NCI-H82 (cell line): ENCODE measurements at places on chromosomes 3 and 15.

- DNase-seq: no peak
Observed at GRCh38 chr15:100106732-100107131, 235.0 kb downstream of the ADAMTS17 start.

- DNase-seq: peak; percentile 12
Observed at GRCh38 chr3:37862903-37863815, 1.5 kb downstream of the CTDSPL start.

DNA sequence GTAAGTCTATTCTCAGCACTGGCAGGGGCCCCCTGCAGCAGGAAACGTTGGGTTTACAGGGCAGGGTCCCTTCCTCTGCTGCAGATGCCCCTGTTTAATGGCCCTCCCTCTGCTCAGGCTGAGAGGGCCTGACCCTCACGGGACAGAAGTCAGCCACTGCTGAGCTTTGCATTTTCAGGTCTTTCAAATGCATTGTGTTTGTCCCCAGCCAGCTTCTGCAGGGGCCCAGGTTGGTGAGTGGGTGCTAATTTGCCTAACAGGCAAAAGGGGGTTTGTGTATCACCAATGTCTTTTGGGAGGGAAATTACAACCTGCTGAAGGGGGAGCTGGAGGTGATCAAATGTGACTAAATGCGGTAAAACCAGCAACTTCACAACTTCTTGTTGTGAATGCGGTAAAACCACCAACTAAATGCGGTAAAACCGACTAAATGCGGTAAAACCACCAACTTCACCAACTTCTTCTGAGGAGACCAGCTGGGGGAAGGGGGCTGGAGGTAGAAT, 44.8 kb upstream of the UBE2E1 start:
- DNase-seq: no peak

DNA sequence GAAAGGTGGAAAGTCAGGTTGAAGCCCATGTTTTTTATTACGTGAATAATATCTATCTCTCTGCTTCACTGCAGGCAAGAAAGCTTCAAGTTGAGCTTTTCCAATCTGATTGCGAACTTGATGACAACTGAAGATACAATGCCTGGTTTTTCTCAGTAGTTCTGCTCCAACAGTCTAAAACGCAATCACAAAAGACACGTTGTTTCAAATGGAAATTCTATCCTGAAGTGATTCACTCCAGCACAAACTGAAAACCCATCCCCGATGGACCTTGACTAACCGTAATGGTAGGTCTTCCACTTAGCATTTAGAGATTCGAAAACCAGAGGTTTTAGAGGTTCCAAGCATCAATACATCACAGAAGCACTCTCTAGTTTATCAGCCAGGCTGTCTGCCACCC, 10.6 kb downstream of the B4GALT4 start:
- no peak for DNase-seq

- no peak for DNase-seq
Observed at GRCh38 chr3:175807175-175807574, 948.0 kb downstream of the NAALADL2 start.

DNA sequence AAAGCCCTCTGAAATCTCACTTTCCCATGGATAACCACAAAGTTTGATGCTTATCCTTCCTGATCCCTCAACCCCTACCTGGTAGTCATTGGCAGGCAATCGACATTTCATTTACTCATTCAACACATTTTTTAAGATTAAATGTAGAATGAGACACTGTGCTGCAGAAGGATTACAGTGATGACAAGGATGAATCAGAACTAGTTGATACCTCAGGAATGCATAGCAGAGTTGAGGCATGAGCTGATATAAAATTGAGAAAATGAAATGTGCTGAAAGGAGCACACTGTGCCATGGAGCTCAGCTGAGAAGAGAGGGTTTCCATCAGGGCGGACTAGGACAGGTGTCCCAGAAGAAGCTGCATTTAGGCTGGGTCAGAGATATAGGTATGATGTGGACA, 48.9 kb upstream of the ACTL6A start:
- no peak for DNase-seq

GRCh38 chr3:4935347-4935746, 43.9 kb upstream of the BHLHE40 start:
- no peak for DNase-seq

GRCh38 chr3:8766148-8766547, 3.3 kb downstream of the OXTR start:
- no peak for DNase-seq

DNA sequence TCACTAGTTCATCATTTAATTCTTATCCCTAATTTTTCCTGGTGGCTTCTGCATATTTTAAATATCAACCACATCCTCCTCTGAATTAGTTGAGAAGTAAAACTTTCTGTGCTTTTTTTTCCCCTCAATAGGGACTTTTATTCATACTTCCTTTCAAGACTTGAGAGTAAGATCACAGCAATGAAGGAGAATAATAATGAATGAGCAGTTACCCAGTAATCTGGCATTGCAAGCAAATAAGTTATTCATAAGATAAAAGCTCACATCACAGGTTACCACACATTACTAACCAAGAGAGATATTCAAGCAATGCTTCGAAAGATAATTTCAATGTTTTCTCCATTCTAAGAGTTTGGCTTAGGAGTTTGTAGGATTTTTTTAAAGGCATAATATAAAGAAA, 50.3 kb downstream of the BTLA start:
- DNase-seq: no peak

GRCh38 chr3:168581771-168582225, 486.1 kb upstream of the GOLIM4 start:
- DNase-seq: no peak

GRCh38 chr3:98869391-98869790, 32.1 kb downstream of the DCBLD2 start:
- no peak for DNase-seq

DNA sequence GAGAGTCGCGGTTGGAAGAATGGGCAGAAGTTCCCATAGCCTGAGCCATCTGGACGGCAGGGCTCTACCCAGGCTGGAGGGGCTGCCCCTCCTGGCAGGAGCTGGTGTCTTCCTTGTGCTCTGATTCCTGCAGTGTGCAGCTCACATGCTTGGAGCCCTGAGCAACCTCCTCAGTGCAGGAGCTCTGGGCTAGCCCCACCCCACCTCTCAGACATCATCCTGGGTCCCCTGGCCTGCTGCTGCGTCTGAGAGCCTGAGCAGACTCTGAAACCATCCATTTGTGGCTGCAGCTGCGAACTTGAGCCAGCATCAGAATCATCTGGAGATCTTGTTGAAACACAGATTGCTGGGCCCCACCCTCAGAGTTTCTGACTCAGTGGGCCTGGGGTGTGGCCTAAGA, 42.8 kb downstream of the POMGNT2 start:
- no peak for DNase-seq

DNA sequence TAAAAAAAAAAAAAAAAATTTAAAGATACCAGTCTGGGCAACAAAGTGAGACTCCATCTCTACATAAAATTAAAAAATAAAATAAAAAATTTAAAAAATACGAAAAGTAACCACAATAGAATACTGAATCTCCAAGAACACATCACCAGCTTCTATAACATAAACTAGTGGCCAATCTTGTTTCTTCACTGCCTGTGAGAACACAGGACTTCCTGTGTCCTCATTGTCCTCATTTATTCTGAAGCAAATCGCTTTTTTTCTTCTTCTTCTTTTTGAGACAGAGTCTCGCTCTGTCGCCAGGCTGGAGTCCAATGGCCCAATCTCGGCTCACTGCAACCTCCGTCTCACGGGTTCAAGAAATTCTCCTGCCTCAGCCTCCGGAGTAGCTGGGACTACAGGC, 28.6 kb upstream of the RAB7A start:
- DNase-seq: no peak

DNA sequence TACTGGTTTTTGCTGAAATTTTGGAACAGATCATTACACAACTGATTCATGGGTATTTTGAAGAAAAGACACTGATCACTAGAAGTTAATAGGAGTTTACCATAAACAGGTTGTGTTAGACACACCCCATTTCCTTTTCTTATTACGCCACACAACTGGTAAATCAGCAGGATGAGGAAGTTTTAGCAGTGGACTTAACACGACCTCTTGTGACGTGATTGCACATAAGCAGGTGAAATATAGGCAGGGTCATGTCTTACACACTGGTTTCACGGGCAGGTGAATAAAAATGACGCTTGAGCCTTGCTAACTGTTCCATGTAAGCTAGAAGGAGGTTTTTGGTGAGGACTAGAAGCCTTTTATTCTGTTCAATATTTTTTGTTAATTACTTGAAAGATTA, 27.1 kb upstream of the TPRG1 start:
- peak; percentile 40 for DNase-seq

- DNase-seq: no peak
Observed at GRCh38 chr3:108315767-108316301, 19.5 kb downstream of the HHLA2 start.

GRCh38 chr3:180626844-180627243, 24.9 kb downstream of the TTC14 start:
- no peak for DNase-seq

- DNase-seq: no peak
Observed at GRCh38 chr3:39038165-39038564, 13.6 kb downstream of the SCN11A start.

DNA sequence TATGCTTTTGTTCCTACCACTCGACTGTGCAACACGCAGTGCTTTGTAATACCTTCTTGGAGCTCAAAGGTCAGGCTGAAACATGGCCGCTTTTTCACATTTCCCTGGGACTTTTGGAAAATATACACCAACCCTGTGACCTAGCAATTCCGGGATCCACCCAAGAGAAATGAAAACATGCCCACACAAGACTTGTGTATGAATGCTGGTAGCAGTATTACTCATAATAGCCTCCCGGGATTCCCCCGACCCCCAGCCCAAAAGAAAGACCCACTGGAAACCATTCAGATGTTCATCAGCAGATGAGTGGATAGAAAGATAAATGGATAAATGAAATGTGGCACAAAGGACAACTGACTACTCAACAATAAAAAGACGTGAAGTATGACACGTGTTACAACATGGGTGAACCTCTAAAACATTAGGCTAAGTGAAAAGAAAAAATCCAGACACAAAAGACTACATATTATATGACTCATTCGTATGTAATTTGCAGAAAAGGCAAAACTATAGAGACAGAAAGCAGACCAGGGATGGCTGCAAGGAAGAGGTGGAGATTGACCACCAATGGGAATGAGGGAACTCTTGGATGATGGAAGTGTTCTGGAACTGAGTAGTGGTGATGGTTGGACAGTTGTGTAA, 104.1 kb downstream of the PGPEP1L start:
- no peak for DNase-seq

- no peak for DNase-seq
Observed at GRCh38 chr15:24659622-24660021, 16.0 kb upstream of the NPAP1 start.

DNA sequence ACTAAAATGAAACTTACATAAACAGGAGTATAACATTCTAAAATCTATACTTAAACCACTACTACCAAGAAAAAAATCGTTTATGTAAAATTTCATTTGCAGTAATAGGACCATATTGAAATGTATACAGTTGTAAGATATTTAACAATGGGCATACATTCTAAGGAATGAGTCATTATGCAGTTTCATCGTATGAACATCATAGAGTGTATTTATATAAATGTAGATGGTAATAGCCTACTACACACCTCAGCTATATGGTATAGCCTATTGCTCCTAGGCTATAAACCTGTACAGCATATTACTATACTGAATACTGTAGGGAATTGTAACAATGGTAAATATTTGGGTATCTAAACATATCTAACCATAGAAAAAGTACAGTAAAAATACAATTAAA, 79.5 kb downstream of the DPH6 start:
- no peak for DNase-seq

DNA sequence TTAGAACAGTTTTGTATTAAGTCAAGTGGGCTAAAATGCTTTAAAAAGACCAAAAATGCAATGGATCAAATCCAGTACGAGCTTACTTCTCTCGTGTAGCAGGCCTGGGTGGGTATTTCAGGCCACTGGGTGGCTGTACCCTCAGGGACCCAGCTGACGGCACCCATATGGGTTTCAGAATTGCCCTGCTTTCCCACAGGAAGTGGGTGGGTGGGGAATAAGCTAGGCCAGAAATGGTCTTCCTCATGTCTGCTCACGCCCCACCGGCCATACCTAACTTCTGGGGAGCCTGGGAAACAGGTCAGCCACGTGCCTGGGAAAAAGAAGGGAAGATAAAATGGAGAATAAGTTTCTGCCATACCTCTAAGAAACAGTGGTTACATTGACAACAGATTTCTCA, 20.3 kb downstream of the GPR160 start:
- DNase-seq: no peak

DNA sequence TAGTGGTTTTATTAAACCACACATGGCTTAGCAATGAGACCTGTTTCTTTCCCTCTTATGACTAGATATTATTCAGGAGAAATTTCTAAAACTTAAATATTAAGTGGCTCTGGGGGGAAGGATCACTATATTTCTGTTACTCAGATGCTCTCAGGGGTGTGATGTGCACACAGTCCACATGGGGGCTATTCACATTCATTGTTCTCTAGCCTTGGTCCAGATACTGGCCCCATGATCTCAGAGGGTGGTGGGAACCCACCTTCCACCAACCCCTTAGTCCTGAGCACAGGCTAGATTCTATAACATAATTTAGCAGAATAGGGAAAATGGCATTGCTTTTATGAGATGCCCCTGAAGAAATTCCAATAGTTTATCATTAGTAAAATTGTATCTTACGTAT, 149.0 kb upstream of the ST8SIA2 start:
- DNase-seq: peak; percentile 34

DNA sequence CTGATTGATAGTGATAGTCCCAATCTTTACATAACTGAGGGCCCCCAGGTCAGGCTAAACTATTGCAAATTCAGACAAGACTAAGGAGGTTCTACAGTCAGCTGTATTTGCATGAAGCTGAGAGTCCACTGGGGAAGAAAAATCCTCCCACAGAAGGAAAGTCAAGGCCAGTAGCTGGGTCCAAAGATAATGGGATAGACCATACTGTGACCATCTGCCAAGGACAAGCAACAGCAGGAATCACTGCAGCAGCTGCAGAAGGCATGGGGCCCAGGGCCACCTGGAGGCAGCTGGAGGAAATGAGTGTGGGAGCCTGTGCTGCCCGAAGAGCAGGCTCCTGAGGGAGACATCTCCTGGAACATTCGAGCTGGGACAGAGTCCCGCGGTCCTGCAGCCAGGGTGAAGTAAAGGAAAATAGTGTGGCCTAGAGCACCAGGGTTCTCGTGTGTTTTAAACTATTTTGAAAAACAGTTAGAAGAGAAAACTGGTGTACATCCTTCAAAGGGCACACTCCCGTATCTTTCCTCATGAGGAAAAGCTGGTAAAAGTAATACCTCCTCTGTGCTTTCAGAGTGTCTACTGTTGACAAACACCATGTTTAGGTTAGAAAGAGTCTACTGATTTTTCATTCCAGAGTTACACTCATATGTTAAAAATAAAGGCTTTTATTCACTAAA, 13.2 kb upstream of the TMEM212 start:
- peak; percentile 98 for DNase-seq

GRCh38 chr15:44308415-44308814, 19.9 kb downstream of the GOLM2 start:
- DNase-seq: no peak

GRCh38 chr3:10992017-10992942, at the start of gene SLC6A1:
Gene SLC6A1, plus strand, starts transcription at chr3:10992748. Its CDS starts 24,464 bp downstream, at chr3:11017212.
- peak; percentile 44 for DNase-seq

- no peak for DNase-seq
Observed at GRCh38 chr3:29545615-29546014, 264.7 kb downstream of the RBMS3 start.

GRCh38 chr15:82643992-82644391, 3.2 kb downstream of the CPEB1 start:
- DNase-seq: peak; percentile 55
